ENCODE measurements at places on chromosomes 12 and 14. TPM values are rescaled to one million over a fixed set of nuclear protein-coding genes. Genes with fewer than 3 reads are reported as not detected.

Gene APOF
- total RNA-seq: not detected

Gene TMPRSS12
- total RNA-seq: not detected

Gene PARPBP
- 28.9 TPM for total RNA-seq

Gene SSPN
- not detected for total RNA-seq

Gene NUAK1
- total RNA-seq: not detected

Gene HOXC6
- not detected for total RNA-seq

Gene ERP27
- 12.2 TPM for total RNA-seq

Gene GNB3
- total RNA-seq: 0.39 TPM

Gene CACNA1C
- 0.09 TPM for total RNA-seq

Gene GPD1
- total RNA-seq: 0.41 TPM

Gene PTCSC3
- not detected for total RNA-seq

Gene RNF212B
- total RNA-seq: not detected

Gene TAS2R8
- total RNA-seq: not detected

Gene DNAI7
- not detected for total RNA-seq

Gene TSPAN9
- total RNA-seq: not detected

Gene OTUB2
- total RNA-seq: 3.0 TPM

Gene TAS2R43
- 1.2 TPM for total RNA-seq

Gene HRK
- not detected for total RNA-seq

Gene LRRK2
- total RNA-seq: not detected

Gene PLA2G1B
- not detected for total RNA-seq

Gene CAPZA3
- not detected for total RNA-seq

Gene C12orf42
- total RNA-seq: 0.32 TPM

Gene SERPINA9
- total RNA-seq: not detected

Gene FAM181A
- total RNA-seq: not detected

Gene KRT78
- not detected for total RNA-seq

Gene HSP90AA1
- 780 TPM for total RNA-seq

Gene DNAJC22
- total RNA-seq: 0.11 TPM

Gene RND1
- total RNA-seq: 1.6 TPM

Gene KRT83
- not detected for total RNA-seq

Gene EFS
- total RNA-seq: not detected

Gene PRH2
- not detected for total RNA-seq

Gene C12orf50
- total RNA-seq: 0.09 TPM

Gene CISTR
- total RNA-seq: not detected

Gene TMEM233
- total RNA-seq: not detected

Gene WIF1
- not detected for total RNA-seq

Gene KIF5A
- 1.3 TPM for total RNA-seq

Gene FITM1
- total RNA-seq: 0.57 TPM

Gene GDF3
- total RNA-seq: not detected

Gene CD163
- total RNA-seq: not detected

Gene ART4
- total RNA-seq: not detected

Gene ABHD12B
- not detected for total RNA-seq

Gene PPFIBP1
- 9.8 TPM for total RNA-seq

Gene SRRM4
- total RNA-seq: not detected

Gene SYNDIG1L
- not detected for total RNA-seq

Gene METTL1
- total RNA-seq: 34.8 TPM

Gene CCDC38
- total RNA-seq: 0.09 TPM

Gene PLCZ1
- total RNA-seq: not detected

Gene TNFAIP2
- not detected for total RNA-seq

Gene CCDC197
- not detected for total RNA-seq

Gene ADAMTS20
- total RNA-seq: not detected

Gene CLEC1B
- not detected for total RNA-seq

Gene LBHD2
- not detected for total RNA-seq

All from T-helper 2 cell treated with Interferon-gamma antibody and Interleukin-4, amounts not matched to agents 100 ng/mL and 5 ng/mL, for 36 hours (primary cell).